Calu3 (cell line): ENCODE measurements at places on chromosomes 6 and 20.
A peak's percentile ranks its signal among the peaks of the same experiment; 100 is the strongest.

DNA sequence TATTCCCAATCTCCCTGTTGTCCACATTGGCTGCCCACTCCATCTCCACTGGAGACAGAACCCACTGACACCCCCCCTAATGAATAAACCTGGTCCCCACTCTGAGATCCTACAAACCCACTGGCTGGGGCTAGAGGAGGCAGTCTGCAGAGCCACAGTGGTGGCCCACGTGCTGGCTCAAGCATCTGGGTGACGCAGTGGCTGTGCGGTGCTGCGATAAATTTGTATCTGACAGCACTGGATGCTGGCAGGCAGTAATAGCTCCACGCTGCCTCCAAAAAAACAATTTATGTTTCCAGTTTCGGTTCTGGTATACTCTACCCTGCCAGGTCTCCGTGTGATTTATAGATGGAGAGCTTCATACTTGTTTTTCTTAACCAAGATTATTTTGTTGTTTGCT, 87.1 kb upstream of the SYNDIG1 start:
- DNase-seq: no peak

DNA sequence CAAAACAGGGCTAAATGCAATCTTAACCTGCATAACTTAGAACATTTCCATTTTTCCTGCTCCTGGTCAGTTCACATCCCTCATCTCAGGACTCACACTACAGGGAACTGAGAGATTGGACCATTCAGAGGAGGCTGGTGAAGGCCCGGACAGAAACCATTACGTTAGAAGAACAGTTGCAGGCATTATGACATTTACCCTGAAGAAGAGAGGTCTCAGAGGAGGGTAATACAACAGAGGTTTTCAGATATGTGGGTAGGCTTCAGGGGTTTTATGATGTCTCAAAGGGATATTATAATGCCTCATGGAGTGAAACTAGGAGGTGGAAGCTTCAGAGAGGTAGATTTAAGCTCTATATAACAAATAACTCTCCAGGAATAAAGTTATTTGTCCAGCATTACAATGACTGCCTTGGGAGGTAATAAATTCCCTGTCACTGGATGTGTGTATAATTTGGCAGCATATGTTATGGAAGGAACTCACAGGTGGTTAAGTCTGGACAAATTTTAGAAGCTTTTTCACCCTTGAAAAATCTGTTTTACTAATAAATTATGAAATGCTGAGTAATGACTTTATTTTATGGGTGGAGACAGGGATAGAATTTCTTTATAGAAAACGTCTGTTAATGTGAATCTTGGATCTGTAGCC, 36.7 kb upstream of the RIPOR2 start:
- DNase-seq: no peak

DNA sequence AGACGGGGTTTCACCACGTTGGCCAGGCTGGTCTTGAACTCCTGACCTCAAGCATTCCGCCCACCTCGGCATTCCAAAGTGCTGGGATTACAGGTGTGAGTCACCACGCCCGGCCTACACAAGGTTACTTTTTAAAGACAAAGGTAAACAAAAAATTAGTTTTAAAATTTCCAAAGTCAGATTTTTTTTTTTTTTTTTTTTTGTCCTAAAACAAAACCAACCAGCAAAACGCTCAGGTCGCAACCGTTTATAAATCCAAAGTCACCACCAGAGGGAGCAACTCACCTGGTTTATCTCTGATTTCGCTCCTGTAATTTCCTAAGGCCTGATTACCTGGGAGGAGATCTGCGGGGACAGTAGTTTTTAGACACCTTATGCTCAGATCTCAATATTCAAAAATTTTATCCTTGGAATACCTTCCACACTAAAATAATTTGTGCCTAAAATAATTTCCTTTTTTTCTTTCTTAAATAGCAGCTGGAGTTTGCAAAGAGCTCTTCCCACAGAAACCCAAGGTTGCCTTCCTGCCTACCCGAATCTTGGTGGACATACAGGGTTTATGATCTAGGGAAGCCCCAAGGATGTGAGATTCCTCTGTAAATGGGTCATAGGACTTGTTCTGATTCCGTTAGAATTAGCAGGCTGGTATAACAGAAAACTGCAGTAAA, 19.8 kb upstream of the TREM1 start:
- DNase-seq: peak; percentile 81

- DNase-seq: no peak
These were observed 83.6 kb upstream of the CCDC167 start for GRCh38 chr6:37583261-37583660.

- no peak for DNase-seq
These were observed 14.3 kb upstream of the ZC3H12D start for GRCh38 chr6:149499066-149499465.

DNA sequence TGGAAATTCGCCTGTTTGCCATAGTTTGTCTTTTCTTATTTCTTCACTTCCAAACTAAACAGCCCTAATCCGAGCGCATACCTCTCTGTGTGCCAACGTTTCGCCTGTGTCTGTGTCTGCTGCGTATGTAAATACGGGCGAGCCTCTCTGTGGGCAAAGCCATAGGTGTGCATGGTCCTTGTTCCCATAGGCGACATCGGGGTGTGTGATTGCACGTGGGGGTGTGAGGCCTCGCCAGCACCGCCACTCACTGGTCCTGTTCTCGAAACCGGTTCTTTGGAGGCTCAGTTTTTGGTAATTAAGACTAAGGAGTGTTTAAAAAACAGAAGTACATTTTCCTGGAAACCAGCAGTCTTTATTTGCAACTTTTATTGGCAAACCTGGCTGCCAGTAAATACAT, 6.0 kb upstream of the FOXC1 start:
- DNase-seq: no peak

GRCh38 chr6:105611606-105612005, 208.7 kb upstream of the PREP start:
- no peak for DNase-seq

GRCh38 chr20:33709398-33709797, 10.7 kb downstream of the PXMP4 start:
- DNase-seq: no peak

DNA sequence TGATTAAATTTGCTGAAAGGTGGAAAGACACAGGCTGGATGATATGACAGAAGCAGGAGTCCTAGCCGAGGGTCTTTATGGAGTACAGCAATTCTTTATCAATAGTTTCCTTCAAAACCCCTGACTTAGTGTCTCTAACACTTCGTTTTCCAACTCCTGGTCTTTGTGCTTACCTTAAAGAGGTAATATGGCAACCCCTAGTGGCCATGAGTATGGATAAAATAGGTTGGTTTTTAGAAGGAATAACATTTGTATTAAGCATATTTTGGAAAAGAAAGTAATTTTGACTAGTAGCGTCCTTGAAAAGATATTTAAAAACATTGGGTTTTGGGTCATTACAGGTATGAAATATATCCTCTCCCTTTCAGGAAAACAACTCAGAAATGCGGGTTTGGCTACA, 51.9 kb downstream of the VGLL2 start:
- peak; percentile 10 for DNase-seq

DNA sequence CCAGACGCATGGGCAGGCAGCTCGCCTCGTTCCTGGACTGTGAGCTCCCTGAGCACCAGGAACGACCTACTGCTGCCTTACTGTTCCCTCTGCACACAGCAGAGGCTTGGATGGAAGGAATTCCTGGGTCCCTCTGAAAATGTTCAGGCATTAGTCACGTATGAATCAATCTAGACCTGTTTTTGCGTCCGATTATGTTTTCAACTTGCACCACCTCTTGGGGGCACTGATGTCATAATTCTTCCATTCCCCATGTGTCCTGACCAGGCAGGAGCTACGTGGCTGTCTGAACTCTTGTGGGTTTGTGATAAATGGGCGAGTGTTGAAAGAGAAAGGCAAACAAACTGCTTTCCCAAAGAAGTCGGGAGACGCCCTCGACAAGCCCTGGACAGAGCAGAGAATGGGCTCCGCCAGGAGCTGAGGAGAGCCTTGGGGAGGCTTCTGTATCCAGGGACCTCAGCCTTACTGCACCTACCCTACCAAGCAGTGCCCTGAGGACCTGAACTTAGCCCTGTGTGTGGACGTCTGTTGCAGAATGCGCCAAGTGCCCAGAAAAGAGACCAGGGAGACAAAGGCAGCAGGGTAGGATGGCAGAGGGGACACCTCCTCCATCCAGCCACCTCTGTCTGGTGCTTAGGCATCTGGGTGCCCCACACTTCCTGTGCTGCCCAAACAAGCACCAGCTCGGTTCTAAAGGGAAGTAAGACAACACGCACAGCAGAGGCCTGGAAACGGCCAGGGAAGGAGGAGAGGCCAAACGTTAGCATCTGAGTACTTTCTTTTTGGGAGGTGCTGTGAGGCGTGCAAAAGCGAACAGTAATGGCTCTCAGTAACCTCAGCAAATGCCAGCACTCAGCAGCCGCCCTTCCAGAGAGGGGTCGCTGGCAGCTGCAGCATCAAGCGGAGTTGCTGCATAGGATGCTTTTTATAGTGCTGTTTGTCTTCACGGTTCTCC, 124.2 kb downstream of the LY86 start:
- DNase-seq: peak; percentile 64

GRCh38 chr6:108640104-108640503, 79.4 kb downstream of the FOXO3 start:
- DNase-seq: no peak

DNA sequence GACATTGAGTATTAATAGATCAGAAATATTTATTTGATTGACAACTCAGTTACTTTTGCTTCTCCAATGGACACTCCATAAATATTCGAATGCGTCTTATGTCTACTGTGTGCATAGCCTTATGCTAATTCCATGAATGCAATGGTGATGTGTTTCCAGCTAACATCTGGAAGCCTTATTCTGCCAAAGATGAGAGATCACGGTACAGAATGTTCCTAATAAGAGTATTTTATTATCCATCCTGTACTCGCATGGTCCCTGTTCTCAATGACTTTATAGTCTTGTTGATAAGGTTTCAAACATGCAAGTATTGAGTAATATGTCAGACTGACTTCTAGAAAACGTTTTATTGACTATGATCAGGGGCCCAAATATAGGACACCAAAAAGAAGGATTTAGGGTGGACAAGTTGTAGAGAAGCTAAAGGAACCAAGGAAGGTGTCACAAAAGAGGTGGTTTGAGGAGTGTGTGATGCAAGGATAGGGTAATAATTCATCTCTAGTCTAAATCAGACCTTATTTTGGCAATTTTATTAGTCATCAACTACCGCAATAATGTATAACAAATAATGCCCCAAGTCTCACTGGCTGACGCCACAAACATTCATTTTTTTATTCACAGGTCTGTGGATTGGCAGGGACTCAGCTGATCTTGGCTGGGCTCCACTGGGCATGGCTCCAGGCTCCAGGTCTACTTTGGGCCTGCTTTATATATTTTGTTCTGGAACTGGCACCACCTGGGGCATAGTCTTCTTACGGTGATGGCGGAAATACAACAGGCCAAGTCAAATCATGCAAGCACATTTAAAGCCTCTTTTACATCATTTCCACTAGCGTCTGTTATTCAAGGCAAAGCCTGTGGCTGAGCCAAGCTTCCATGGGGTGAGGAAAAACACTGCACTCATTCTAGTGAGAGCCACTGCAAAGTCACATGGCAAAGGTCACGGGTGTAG, 24.5 kb upstream of the CD83 start:
- DNase-seq: no peak

DNA sequence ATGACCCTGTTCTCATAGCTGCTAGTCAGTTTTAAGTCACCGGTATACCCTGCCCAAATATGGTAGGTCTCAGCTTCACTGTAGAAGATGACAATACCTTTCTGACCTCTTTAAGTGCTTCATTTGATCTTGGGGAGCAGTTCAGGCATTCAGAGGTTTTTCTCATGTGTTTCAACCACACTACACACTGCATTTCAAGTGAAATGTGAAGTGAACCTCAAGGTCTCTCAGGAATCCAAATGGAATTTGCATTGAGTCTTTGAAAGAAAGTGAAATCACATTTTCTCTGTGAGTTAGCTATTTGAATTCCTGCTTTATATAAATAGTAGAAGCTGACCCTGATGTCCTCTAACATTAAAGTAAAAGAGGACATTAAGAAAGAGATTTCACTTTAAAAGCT, 461.6 kb downstream of the ADGRB3 start:
- no peak for DNase-seq

- DNase-seq: peak; percentile 5
These were observed 671 bp downstream of the BPHL start for GRCh38 chr6:3119040-3119723.

DNA sequence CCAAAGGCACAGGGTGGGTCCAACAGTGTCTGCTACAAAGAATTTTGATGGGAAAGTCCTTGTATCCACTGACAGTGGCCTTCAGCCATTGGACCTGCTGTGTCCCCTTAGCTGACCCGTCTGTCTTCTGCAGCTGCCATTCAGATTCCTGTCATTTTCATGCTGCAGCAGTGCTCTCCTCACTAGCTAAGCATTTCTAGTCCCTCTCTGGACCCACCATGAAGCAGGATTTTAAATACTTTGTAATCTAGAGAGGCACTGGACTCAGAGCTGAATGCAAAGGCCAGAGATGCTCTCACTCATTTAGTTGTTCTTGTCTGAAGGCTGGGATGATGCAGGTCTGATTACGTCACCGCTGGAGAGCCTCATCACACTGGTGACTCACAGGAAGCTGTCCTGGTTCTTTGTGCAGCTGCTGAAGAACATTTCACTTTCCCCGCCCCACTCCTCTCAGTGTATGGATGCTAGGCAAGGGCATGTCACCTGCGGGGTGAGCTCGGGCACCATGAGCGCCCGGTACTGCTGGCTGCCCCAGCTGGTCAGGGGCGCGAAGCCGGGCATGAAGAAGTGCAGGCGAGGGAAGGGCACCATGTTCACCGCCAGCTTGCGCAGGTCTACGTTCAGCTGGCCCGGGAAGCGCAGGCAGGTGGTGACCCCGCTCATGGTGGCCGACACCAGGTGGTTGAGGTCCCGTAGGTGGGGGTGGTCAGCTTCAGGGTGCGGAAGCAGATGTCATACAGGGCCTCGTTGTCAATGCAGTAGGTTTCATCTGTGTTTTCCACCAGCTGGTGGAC, 19.4 kb upstream of the TUBB2A start:
- no peak for DNase-seq

DNA sequence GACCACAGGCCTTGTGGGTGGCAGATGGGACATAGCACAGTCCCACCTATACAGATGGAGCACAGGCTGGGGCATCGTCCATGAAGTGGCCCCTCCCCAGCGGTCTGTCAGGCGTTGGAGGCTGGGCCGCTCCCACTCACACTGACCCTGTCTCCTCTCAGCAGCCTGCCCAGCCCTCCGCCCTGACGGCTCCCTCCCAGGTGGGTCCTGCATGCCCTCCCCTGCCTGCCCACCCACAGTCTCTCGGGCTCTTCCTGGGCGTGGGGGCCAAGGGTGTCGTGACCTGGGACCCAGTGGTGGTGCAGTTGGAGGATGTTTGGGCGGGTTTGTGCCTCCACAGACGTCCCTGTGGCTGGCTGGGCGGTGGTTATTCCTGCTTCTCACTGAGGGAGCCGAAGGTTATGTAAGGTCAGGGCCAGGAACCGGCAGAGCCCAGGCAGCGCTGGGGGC, 22.3 kb downstream of the COL20A1 start:
- DNase-seq: no peak
